ENCODE measurements at places on chromosomes 12 and 14.

DNA sequence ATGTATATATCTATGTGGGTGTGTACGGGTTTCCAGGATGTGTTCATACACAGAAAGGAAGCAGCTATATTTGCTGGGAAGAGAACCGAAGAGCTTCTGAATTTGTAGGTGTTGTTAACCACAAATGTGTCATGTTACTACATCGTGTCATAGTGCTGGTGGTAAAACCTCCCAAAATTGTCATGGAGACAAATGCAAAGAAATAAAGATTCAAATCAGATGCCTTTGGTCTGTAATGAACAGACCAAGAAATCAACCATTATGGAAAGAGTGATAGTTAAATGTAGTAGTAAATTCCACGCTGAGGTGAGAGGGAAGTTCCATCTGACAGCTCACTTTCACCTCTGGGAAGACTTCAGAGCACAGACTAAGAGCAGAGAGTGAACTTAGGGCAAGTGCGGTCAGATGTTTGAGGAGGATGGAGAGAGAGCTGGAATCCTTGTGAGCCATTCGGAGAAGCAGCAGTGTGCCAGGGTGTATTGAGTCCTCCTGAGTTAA lies 487.5 kb downstream of the TMEM121 start:
- no peak for DNase-seq

DNA sequence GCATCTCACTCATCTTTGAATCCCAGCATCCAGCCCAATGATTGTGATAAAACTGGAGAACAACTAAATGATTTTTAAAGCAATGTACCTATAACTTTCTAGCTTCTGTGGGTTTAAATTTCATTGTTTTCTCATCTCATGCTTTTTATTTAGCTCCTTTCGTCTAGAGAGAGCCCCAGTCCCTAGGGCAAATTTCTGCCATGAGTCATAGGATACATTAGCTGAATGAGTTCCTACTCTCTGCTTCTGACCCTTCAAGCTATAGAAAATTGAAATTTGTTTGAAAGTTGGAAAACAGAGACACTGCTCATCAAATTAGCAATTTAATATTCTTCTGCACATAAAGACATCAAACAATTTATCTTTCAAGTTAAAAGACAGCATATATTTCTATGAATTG lies 113.9 kb downstream of the KIF21A start:
- peak; percentile 58 for DNase-seq

GRCh38 chr12:40099423-40099853 lies 6.4 kb downstream of the SLC2A13 start:
- DNase-seq, result no peak

DNA sequence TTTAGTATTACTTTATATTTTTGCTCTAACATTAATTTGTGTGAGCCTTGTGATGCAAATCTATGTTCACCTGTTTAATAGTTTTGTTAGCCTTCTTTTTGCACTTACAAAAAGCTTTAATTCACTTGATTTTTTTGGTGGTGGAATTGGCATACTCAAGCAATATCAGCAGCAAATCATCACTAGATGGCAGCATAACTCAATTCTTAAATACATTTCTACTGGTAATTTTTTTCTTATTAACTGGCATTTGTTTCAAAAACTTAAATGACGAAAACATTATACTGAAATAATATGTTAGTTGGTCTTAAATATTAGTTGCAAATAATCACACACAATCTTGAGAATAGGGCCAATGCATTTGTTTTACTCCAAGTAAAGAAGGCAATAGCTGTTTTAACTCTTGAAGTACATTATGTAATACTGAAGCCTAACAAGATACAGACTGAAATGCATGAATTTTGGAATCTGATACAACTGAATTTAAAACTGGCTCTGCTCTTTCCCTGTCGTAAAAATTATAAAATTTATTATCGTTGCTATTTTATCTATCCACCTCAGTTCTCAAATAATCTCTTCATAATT lies 151.5 kb downstream of the ATXN7L3B start:
- DNase-seq, result peak; percentile 48

DNA sequence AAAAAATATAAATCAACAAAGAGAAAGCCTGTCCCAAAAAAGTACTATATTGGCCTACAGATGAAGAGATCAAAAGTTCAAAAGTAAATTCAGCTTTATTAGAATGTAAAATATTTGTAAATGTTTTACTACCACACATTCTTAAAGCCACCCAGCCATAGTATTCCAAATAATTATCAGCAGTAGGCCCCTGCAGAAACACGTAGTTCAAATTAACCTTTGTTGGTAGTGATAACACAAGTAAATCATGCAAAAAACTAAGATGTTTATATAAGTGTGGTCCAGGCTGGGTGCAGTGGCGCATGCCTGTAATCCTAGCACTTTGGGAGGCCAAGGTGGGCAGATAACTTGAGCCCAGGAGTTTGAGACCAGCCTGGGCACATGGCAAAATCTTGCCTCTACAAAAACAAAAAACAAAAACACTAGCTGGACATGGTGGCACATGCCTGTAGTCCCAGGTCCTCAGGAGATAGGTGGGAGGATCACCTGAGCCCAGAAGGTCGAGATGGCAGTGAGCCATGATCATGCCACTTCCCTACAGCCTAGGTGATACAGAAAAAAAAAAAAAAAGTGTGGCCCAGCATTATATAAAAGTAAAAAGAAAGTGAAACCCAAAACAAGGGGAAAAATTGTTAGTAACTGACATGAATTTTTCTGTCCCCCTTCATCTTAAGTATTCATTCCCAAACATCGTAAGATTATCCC lies 17.9 kb downstream of the SPTLC2 start:
- DNase-seq, result no peak

- no peak for DNase-seq
These were observed 43.7 kb upstream of the GPHB5 start for GRCh38 chr14:63362389-63362819.

GRCh38 chr12:86186449-86186848 lies 69.7 kb downstream of the MGAT4C start:
- peak; percentile 3 for DNase-seq

DNA sequence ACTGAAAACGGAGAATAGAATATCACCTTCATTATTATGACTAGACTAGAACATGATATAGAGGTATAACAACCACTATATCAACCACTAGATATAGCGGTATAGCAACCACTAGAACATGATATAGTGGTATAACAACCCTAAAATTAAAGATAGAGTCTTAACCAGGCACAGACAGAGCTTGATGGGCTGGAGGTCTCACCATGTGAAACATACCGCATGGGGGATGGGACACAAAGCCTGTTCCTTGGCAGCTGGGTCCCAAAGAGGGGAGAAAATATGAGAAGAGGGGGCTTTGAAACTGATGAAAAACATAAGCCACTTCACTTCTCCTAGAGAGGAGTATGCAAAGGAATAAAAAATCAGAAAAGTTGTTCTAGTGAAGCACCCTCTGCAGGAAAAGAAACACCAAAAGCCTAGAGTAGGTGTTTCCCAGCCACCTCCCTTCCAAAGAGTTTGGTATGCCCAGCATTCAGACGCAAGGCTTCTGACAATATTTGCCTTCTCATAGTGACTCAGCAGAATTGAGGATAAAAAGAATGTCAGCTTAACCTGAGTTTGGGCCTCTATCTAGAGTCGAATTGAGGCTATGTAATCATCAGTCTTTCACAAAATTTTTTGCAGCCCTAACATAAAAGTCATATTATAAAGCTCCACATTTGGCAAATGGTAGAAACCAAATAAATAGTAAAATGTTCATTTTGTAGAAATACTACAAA lies 316.4 kb downstream of the NOVA1 start:
- DNase-seq, result peak; percentile 75

- no peak for DNase-seq
These were observed 24.9 kb upstream of the CCDC63 start for GRCh38 chr12:110821917-110822316.

DNA sequence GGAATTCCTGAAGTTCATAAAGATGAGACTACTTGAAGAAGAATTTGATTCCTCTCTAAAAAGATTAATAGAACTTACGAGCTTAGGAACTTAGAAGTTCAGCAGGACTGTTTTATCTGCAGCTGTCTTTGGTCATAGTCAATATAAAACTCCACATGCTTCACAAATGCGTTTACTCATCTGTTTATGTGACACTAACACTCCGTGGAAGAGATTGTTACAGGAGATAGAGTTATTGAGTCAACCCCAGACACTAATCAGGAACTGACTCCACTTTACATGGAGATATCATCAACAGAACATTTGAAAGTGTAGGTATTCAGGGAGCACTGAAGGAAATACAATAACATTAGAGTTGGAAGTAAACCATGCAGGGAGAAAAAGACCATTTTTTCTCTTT lies 92.8 kb downstream of the LRFN5 start:
- DNase-seq, result no peak

DNA sequence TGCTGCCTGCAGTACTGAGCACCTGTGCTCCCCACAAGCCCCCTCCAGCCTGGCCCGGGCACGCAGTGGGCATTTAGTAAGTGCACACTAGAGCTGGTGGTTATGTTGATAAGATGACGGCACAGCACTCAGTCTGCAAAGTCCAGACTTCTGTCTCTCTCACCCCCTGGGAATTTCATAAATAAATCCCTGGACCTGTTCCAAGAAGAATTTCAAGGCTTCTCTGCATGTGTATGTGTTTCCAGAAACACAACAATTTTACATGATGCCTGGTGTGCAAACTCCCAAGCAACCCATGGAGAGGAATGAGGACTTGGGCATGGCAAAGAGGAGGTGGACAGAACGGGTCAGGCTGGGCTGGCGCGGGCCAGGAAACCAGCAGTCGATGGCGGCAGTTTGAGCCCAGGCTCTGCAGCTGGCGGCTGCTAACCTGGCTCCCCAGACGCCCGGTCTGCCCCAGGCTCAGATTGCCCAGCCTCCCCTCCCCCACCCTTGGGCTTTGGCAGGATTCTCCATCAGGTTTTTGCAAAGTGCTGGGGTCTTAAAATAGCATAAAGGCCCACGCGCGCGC lies 10.4 kb upstream of the ACVR1B start:
- peak; percentile 51 for DNase-seq

DNA sequence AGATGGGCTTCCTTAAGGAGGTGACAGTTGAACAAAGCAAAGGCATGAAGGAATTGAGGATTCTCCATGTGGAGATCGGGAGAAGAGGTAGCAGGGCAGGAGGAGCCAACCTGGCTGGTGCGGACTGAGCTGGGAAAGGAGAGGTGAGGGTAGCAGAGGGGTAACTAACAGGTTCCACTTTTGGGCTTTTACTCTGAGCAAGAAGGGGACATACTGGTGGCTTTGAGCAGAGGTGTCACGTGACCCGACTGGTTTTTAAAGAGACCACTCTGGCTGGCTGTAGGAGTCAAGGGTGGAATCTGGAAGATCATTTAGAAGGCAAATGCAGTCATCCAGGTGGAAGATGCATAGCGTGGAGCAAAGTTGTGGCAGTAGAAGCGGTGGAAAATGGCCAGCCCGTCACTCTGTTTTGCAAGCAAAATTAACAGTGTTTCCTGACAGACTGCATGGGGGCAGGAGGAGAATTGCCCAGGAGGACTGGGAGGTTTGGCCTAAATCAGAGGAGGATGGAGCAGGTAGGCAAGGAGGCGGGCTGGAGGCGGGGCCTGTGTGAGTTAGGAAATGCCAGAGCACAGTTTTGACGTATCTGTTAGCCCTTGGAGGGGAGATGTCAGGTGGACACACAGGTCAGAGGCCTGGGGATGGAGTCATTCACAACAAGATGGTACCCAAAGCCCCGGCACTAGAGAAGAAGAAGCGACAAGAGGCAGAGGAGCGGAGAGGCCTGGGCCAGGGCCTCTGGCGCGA lies 156.3 kb upstream of the FKBP4 start:
- DNase-seq, result no peak

- no peak for DNase-seq
These were observed 203.8 kb downstream of the CRADD start for GRCh38 chr12:93880853-93881522.

- no peak for DNase-seq
These were observed 137.4 kb upstream of the C14orf180 start for GRCh38 chr14:104442107-104442551.

GRCh38 chr14:39050389-39050788 lies 52.6 kb downstream of the SEC23A start:
- DNase-seq, result peak; percentile 13

DNA sequence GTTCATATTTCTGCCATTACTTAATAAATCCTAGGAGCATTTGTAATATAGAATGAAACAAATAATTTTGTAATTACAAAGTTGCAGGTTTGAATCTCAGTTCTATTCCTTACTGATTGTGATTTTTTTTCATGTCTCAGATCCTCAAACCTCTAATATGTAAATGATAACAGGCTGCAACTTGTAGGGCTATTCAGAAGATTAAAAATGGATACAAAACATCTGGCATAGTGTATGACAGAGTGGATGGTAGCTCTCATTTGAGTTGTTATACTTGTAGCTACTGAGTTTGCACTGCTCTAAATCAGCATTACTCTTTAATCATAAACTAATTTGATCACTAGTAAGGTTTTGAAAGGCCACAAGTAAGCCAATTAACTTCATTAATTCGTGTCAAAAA lies 406.3 kb upstream of the MGAT4C start:
- no peak for DNase-seq

- no peak for DNase-seq
These were observed 12.8 kb downstream of the VCPKMT start for GRCh38 chr14:50103558-50103957.

GRCh38 chr14:102125546-102125945 lies 14.2 kb upstream of the WDR20 start:
- DNase-seq, result no peak

GRCh38 chr14:104390941-104391901 lies 188.3 kb upstream of the C14orf180 start:
- DNase-seq, result no peak

- no peak for DNase-seq
These were observed 1096.6 kb downstream of the BCL11B start for GRCh38 chr14:98175436-98175835.

GRCh38 chr12:129862561-129863175 lies 41.2 kb downstream of the TMEM132D start:
- DNase-seq, result no peak

- no peak for DNase-seq
These were observed 206.1 kb downstream of the SLC41A2 start for GRCh38 chr12:104752016-104752415.

DNA sequence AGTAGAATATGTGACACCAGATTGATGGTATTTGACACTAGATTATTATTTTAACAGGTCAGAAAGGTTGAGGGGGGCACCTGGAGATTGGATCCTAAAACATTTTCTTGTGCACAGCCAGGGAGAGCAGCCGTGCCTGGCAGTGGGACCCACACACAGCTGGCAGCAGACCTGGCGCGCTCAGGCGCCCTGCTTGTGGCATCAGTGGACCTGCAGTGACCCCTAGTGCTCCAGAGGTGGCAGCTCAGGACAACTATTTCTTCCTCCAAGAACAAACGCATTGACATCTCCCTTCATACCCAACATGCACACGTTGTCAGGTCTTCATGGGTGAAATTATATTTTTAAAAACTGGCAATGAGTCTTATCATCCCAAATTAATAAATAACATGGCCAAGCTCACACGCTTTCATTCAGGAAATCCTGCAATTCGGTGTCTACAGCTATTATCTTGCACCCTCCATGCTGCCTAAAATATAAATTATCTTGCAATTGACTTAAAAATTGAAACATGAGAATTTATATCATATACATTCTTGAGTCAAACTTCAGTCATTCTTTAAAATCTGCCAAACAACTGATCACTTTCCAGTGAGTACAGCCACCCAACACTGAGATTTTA lies 7.7 kb upstream of the TMEM132D start:
- peak; percentile 75 for DNase-seq

- DNase-seq, result no peak
These were observed 40.2 kb downstream of the HEATR5A start for GRCh38 chr14:31380106-31380505.
